ENCODE measurements at places on chromosomes 2 and 18.

DNA sequence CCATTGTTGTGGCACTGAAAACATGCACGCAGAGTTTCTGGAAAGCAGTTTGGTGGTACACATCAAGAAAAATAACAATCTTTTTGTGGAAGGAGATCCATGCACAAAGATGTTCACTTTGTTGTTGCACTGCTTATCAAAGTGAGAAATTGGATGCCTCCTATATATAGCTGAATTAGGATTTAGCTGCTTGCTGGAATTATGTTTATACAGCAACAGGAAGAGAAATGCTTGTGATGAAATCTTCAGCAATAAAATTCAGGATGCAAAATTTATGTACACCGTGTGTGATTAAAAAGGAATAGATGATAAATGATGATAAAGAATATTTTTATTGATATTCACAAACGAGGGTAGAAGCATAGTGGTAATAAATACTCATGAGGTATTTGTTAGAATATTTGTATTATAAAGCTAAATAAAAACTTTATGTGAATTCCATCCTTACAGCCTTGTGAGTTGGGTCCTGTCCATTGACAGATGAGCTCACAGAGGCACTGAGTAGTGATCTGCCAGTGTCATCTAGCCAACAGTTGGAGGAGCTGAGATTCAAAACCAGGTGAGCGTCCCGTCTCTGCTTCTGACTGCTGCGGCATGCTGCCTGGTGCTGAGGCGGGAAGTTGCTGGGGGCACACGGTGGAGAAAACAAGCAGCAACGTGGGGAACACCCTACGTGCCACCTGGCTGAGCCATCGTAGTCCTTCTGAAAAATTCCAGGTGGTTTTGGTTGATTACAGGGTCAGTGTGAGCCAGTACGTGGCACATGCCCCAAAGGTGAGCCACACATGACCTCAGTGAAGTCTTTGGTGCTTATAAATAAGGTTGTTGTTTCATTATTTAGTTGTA lies 80.2 kb downstream of the ASAP2 start:
- DNase-seq, result no peak

GRCh38 chr2:133802409-133803039 lies 234.3 kb upstream of the NCKAP5 start:
- no peak for DNase-seq

DNA sequence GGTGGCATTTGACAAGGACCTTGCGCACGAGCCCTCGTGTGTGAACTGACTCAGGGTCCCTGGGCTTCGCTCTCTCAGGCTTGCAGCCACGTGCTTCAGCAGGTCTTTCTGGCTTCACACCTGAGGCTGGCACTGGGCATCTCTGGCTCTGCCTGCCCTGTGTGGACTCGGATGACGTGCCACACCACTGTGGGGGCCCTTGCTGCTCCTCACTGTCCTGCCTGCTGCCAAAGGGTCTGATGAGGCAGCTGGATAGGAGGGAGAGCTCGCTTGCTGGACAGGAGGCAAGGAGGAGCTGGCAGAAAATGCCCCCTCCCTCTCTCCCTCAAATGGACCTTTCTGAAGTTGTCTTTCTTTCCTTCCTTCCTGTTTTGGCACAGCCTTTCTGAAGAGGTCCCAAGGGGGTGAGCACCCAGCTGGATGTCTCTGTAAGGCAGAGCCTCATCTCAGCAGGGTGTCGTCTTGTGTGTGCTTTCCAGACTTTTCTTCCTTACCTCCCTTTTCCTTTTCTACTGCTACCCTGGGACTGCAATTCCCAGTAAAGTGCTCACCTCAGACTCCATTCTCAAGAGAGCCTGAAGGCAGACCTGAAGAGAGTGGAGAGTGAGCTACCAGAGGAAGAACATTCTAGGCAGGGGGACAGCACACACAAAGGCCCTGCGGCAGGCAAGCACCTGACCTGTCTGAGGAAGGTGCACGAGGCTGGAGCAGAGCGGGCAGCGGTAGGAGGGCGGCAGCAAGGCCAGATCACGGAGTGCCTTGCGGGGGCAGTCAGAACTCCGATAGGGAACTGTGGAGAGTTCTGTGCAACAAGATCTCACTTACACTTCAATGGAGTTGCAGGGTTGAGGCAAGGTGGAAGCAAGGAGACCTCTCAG lies 5.3 kb downstream of the PER2 start:
- DNase-seq, result no peak

DNA sequence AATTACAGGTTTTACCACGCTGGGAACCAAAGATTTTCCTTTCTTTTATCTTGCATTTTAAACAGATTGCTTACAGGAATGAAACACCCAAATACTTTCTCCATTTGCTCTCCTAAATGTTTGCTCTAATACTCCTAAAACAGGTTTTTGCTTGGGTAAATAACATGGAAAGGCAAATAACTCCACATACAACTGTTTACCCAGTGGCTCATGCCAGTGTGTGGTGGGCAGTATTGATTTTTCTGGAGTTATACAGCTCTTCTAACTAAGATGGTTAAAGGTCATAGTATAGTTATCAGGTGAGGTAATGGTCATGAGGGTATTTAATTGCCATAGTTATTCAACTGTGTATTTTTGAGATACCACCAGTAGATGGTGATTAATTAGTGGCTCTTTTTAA lies 61.2 kb upstream of the RAB27B start:
- no peak for DNase-seq

GRCh38 chr2:21254170-21254965 lies 130.6 kb downstream of the TDRD15 start:
- no peak for DNase-seq

- no peak for DNase-seq
Observed at GRCh38 chr2:215370112-215370965, 58.5 kb downstream of the ATIC start.

DNA sequence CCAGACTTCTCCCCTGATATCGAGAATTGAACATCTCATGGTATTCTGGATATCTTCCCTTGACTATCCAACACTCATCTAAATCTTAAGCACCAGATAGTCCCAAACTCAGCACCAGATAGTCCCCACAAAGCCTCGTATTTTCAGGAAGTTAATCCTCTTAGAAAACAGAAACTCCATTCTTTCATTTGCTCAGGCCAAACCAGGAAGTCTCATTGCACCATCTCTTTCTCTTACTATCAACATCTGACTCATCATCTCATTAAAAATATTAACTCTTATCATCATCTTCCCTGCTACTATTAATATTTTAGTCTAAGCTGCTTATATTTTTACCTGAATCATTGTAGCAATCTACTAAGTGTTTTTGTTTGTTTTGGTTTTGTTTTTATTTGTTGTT lies 286.4 kb downstream of the GALNT13 start:
- DNase-seq, result no peak
